CD8-positive, alpha-beta T cell (primary cell): ENCODE measurements at places on chromosomes 6 and 20.
A peak's percentile ranks its signal among the peaks of the same experiment; 100 is the strongest.

- no peak for DNase-seq
Measured at GRCh38 chr6:125251516-125252220, 50.1 kb downstream of the HDDC2 start.

GRCh38 chr6:85348643-85349042, 101.2 kb upstream of the NT5E start:
- DNase-seq, result no peak

DNA sequence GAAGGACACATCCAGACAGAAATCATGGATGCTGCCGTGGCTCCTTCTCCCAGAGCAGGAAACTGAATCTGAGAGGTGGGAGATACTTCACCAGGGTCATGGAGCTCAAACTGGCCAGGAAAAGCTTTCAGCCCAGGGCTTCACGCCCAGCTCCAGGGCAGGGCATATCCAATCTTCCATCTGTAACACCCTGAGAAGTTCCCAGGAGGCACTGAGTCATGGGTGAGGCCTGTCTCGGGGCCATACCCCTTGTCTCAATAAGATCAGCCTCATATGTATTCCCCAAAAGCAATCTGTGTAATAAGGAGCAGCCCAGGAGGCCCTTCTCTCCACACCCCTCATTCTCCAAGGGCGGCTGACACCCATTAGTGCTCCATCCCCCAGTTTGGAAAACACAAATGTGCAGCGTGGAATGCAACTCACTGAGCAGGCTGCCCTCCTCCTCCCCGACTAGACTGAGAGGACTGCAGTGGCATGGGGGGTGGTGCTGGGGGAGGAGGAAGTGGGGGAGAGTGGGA, 439.3 kb upstream of the SULF2 start:
- DNase-seq, result no peak

GRCh38 chr20:53021934-53022333, 49.8 kb downstream of the TSHZ2 start:
- DNase-seq, result no peak

GRCh38 chr6:150418827-150419594, 50.2 kb downstream of the IYD start:
- DNase-seq, result peak; percentile 50

DNA sequence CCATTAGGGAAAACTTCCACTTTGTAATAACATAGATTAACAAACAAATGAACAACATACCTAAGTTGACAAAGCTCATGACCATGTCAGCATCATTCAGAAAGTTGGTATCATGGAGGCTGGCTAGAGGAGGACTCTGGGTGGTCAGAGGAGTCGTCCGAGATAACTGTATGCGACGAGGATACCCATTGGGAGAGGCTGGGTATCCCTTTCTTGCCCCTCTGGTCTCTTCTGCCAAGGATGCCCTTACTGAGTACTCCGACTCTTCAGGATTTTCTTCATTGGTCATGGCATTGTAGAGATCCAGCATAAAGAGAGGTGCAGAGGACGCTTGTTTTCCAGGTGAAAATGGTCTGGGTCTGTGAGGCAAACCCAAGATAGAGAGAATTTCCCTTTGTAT, 1.1 kb downstream of the BMP5 start:
- DNase-seq, result no peak

DNA sequence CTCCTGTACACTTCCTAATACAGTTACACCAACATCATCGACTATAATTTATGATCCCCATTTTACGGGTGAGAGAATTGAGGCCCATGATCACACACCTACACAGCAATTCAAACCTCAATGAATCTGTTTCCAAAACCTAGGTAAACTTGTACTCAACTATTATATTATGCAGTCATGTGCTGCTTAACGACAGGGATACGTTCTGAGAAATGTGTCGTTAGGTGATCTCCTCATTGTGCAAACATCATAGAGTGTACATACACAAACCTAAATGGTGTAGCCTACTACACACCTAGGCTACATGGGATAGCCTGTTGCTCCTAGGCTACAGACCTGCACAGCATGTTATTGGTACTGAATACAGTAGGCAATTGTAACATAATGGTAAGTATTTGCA, 385.6 kb downstream of the ARHGAP18 start:
- no peak for DNase-seq

DNA sequence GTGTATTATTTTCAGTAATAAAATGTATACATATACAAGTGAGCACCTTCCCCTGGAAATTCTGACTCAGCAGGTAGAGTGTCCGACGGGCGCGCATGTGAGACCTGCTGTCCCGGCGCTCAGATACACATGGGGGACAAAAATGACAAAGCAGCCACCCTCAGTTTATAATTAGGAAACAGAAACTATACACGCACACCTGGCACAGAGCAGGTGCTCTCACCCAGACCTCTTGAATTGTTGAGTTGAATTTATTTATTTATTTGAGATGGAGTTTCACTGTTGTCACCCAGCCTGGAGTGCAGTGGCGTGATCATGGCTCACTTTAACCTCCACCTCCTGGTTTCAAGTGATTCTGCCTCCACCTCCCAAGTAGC, 180.4 kb downstream of the ZDHHC14 start:
- no peak for DNase-seq

- DNase-seq, result no peak
Measured at GRCh38 chr20:60261333-60261732, 303.1 kb downstream of the CDH26 start.
